ENCODE measurements at places on chromosomes 4 and X.

DNA sequence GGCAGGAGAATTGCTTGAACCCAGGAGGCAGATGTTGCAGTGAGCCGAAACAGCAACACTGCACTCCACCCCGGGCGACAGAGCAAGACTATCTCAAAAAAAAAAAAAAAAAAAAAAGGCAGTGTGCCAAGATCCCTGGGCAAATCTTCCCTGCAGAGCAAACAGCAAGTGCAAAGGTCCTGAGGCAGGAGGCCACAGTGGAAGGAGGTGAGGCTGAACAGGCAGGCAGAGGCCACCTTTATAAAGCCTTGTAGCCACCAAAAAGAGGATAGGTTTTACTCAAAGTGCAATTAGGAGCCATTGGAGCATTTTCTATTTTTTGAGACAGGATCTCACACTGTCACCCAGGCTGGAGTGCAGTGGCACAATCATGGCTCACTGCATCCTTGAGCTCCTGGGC is 45.1 kb upstream of the TLR2 start:
- H3K27me3 ChIP-seq = no peaks in the 10 kb centered on the region
- H3K4me1 ChIP-seq = 0 out of 2 replicates have a peak, but pooled peaks cover 5% of the 10 kb centered on the region
- H3K36me3 ChIP-seq = peaks cover 5% of the 10 kb centered on the region
- no peak overlapping the region for H3K27ac ChIP-seq

DNA sequence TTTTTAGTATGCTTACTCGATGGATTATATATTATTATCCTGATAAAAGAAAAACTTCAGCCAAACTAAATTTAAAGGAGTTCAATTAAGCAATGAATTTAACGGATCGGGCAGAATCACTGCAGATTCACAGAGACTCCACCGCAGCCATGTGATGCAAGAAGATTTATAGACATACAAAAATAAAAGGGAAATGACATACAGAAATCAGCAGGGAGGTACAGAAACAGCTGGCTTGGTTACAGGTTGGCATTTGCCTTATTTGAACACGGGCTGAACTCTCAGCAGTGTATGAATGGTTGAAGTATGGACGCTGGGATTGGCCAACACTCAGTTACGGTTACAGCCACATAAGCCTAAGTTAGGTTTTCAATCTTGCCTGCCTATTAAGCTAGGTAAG is 35.4 kb upstream of the DHRSX start:
- H3K27me3 ChIP-seq = no peaks in the 10 kb centered on the region
- no peak for DNase-seq
- H3K36me3 ChIP-seq = no peaks in the 10 kb centered on the region

DNA sequence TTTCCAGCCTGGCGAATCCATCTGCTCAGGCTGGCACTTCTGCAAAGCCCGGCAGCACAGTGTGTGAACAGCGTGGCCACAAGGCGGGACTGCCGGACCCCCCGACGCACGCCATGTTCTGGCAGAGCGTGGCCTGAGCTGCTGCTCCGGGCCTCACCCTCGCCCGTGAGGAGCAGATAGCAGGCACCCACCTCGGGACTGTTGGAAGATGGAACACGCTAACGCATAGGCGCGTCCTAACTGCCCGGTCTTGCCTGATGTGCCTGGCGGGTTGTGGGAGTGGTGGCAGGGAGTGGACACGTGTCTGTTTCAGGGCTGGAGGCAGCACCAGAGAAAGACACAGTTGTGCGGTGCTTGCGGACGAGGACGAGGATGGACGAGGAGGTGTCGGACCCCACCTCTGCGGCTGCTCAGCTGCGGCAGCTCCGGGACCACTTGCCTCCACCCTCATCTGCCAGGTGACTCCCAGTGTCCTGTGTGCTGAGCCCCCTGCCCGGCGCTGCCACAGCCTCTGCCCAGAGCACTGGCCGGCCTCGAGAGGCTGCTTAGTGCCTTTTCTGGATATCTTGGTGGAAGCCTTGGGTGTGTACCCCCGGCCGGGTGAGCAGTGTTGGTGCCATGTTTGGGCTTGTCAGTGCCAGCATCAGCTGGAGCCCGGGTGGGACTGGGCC is 28.2 kb downstream of the UVSSA start:
- H3K27ac ChIP-seq = no peak overlapping the region
- no peaks in the 10 kb centered on the region for H3K27me3 ChIP-seq
- H3K36me3 ChIP-seq = no peaks in the 10 kb centered on the region
- no peaks in the 10 kb centered on the region for H3K4me1 ChIP-seq
- H3K4me3 ChIP-seq = no peak overlapping the region

DNA sequence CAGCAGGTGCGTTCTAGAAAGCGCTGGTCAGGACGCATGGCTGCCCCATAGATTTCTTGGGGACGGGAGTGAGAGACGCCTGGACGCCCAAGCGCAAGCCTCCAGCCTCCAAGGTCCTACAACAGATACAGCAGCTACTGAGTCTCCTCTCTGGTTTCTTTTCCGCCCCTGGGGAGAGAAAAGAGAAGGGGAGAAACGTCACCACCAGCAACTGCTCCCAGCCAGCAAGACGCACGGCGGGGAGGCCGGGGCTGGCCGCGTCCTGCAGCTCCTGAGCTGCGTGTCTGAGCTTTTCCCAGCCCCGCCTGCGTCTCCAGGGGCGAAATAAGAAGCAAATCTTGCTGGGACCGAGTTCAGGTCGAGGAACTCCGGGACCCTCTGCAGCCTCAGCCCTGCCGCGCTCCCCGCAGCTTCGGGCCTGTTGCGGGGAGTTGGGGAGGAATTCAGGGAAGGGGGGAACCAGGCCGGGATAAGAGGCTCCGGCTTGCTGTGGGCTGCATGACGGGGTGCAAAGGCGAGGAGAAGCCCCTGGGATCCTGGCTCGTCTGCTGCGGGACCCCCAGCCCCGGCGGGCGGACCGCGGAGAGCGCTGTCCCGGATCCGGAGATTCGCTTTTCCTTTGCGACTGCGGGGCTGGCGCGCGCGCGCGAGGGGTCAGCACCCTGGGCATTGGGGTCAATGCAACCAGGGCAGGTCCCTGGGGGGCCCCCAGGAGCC is 6.8 kb upstream of the SHOX start:
- no peaks in the 10 kb centered on the region for H3K27me3 ChIP-seq
- H3K4me1 ChIP-seq = no peaks in the 10 kb centered on the region
- no peak overlapping the region for H3K27ac ChIP-seq
- H3K36me3 ChIP-seq = no peaks in the 10 kb centered on the region

- no peaks in the 10 kb centered on the region for H3K36me3 ChIP-seq
- no peak overlapping the region for H3K4me3 ChIP-seq
- DNase-seq = no peak
- no peaks in the 10 kb centered on the region for H3K4me1 ChIP-seq
- no peaks in the 10 kb centered on the region for H3K27me3 ChIP-seq
- no peak overlapping the region for H3K27ac ChIP-seq
Observed at GRCh38 chr4:85898231-85898630, 423.3 kb downstream of the ARHGAP24 start.

DNA sequence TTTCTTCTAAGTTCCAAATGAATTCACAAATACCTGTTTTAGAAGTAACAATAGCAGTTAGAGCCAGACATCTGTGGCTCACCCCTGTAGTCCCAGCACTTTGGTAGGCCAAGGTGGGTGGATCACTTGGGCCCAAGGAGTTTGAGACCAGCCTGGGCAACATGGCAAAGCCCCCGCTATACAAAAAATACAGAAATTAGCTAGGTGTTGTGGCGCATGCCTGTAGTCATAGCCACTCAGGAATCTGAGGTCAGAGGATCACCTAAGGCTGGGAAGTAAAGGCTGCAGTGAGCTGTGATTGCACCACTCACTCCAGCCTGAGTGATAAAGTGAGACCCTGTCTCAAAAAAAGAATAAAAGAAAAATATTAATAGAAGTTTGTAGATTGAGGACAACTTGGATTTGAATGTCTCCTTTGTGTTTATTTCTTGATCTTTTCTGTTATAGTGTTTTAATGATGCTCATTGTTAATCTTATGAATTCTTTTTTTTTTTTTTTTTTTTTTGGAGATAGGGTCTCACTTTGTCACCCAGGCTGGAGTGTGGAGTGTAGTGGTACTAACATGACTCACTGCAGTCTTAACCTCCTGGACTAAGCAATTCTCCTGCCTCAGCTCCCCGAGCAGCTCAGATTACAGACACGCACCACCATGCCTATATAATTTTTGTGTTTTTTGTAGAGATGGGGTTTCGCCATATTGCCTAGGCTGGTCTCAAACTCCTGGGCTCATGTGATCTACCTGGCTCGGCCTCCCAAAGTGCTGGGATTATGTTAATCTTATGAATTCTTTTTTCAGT is 30.7 kb upstream of the RAPGEF2 start:
- DNase-seq = no peak
- no peak overlapping the region for H3K4me3 ChIP-seq
- no peaks in the 10 kb centered on the region for H3K36me3 ChIP-seq
- peaks cover 14% of the 10 kb centered on the region for H3K4me1 ChIP-seq
- H3K27ac ChIP-seq = no peak overlapping the region
- H3K27me3 ChIP-seq = no peaks in the 10 kb centered on the region

- no peaks in the 10 kb centered on the region for H3K36me3 ChIP-seq
- H3K4me3 ChIP-seq = no peak overlapping the region
- no peak overlapping the region for H3K27ac ChIP-seq
- no peaks in the 10 kb centered on the region for H3K4me1 ChIP-seq
- no peak for DNase-seq
Observed at GRCh38 chr4:77181720-77182119, 24.7 kb downstream of the CCNG2 start.

- no peaks in the 10 kb centered on the region for H3K27me3 ChIP-seq
- DNase-seq = no peak
- H3K36me3 ChIP-seq = no peaks in the 10 kb centered on the region
- H3K27ac ChIP-seq = no peak overlapping the region
Observed at GRCh38 chr4:35824231-35824630, 420.1 kb downstream of the ARAP2 start.

GRCh38 chrX:25028726-25029125 is 13.0 kb upstream of the ARX start:
- no peaks in the 10 kb centered on the region for H3K36me3 ChIP-seq
- H3K27me3 ChIP-seq = no peaks in the 10 kb centered on the region
- peaks cover 5% of the 10 kb centered on the region for H3K4me1 ChIP-seq
- no peak overlapping the region for H3K27ac ChIP-seq

- H3K4me3 ChIP-seq = no peak overlapping the region
- no peak overlapping the region for H3K27ac ChIP-seq
- H3K36me3 ChIP-seq = no peaks in the 10 kb centered on the region
- no peaks in the 10 kb centered on the region for H3K27me3 ChIP-seq
Observed at GRCh38 chrX:53028678-53029077, 19.9 kb upstream of the GPR173 start.

DNA sequence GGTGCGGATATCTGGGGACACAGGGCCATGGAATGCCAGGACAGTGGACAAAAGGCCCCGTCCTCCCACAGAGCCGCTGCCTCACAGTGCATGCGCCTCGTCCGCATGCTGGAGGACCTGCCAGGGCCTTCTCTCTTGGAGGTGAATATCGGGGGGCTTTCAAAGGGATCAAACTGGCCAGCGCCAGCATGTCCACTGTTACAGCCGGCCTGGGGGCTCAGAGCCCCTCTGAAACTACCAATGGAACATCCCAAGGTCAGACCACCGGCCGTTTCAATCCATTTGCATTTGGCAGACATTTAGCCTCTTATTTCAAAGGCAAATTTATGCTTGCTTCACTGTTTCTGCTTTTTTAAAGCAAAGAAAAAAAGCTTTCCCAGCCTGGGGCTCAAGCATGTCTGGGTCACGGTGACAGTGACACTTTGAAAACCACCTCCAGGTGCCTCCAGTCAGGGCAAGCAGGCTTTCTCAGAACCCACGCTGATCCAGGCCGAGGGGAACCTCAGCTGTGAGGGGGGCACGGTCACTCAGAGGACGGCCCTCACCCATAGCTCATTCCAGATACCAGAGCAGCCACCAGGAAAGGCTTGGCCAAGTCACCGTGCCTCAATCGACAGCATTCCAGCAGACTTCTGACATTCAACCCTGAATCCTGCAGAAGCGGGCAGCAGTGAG is 57.2 kb downstream of the PPP2R2C start:
- H3K27ac ChIP-seq = no peak overlapping the region
- H3K36me3 ChIP-seq = no peaks in the 10 kb centered on the region
- no peak overlapping the region for H3K4me3 ChIP-seq
- no peak for DNase-seq
- H3K4me1 ChIP-seq = no peaks in the 10 kb centered on the region

GRCh38 chrX:19887911-19888879 is 795 bp upstream of the SH3KBP1 start:
- H3K4me3 ChIP-seq = peak overlapping the region; percentile 54
- peak overlapping the region; percentile 44 for H3K27ac ChIP-seq
- DNase-seq = peak; percentile 53

DNA sequence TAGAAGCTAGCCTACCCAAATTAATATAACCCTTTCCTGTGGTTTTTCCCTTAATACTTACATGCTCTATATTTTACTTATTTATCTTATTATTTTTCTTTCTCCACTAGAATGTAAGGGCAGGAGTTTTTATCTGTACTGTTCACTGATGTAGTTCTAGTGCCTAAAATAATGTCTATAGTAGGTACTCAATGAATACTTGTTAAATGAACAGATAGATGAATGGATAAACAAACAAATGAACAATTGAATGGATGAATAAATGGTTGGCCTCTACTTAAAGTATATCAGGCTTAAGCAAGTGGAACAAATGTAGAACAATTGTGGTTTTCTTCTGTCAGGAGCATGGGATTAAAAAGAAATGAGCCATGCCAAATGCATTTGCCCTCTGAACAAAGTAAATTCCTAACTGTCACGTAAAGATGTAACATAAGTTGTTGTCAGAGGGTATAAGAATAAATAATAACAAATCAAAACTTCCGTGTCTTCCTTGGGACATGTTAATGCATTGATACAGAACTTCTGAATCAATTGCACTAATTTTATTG is 54.1 kb downstream of the SYTL5 start:
- H3K27ac ChIP-seq = no peak overlapping the region
- H3K4me1 ChIP-seq = peaks cover 22% of the 10 kb centered on the region
- no peaks in the 10 kb centered on the region for H3K27me3 ChIP-seq
- DNase-seq = no peak

DNA sequence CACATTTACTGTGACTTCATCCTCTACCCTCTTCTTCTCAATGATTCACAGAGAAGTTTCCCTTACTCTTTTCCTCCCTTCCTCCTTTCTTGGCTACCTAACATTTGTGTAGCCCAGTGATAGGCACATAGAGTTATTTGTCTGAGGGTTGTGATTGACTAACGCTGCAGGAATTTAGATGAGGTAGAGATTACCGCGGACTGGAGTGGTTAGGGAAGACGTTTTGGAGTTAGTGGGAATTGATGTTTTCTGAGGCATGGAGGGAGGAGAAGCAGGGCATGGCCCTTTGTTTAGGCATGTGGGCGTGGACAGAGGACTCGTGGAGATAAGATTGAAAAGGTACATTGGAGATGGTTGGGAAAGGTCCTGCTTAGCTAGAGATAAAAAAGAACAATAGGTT is 246.7 kb downstream of the GPAT3 start:
- no peaks in the 10 kb centered on the region for H3K27me3 ChIP-seq
- H3K4me3 ChIP-seq = no peak overlapping the region
- no peak overlapping the region for H3K27ac ChIP-seq
- peaks cover 13% of the 10 kb centered on the region for H3K4me1 ChIP-seq
- H3K36me3 ChIP-seq = no peaks in the 10 kb centered on the region

DNA sequence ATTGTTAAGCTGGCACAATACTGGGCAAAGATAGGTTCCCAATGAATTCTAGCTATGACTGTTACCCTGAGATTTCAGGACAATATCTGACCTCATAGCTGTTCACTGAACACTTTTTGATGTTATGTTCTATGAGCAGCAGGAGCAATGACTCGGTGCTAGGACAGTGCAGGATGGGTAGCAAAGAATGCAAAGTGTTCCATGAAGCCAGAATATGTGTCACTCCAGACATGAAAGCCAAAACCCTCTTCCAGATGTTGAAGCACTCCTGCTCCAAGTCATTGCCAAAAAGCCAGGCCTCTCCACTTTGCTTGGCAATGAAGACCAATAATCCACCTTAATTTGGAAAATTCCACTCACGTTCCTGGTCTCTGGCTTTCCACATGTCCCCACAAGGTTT is 300.9 kb upstream of the CPEB2 start:
- H3K27me3 ChIP-seq = no peaks in the 10 kb centered on the region
- no peaks in the 10 kb centered on the region for H3K4me1 ChIP-seq
- H3K27ac ChIP-seq = no peak overlapping the region

GRCh38 chr4:8819473-8820177 is 52.0 kb downstream of the HMX1 start:
- DNase-seq = no peak
- no peak overlapping the region for H3K27ac ChIP-seq
- H3K4me3 ChIP-seq = no peak overlapping the region
- H3K4me1 ChIP-seq = no peaks in the 10 kb centered on the region

All from HCT116 (cell line).